ENCODE measurements at places on chromosomes 13 and 19. TPM values are rescaled to one million over a fixed set of nuclear protein-coding genes. Genes with fewer than 3 reads are reported as not detected.

NOTCH3 gene
- polyA plus RNA-seq, result 127 TPM

PARP4 gene
- polyA plus RNA-seq, result 48.9 TPM

ZNF225 gene
- polyA plus RNA-seq, result 13.0 TPM

CYP4F8 gene
- polyA plus RNA-seq, result 0.04 TPM

SLITRK5 gene
- polyA plus RNA-seq, result 1.8 TPM

CABP5 gene
- not detected for polyA plus RNA-seq

ZNF296 gene
- polyA plus RNA-seq, result 0.54 TPM

VSTM1 gene
- 0.17 TPM for polyA plus RNA-seq

PTPRS gene
- polyA plus RNA-seq, result 60.1 TPM

FFAR2 gene
- 0.49 TPM for polyA plus RNA-seq

CYP2F1 gene
- 0.16 TPM for polyA plus RNA-seq

OR7A5 gene
- polyA plus RNA-seq, result not detected

CGB8 gene
- polyA plus RNA-seq, result 0.31 TPM

EXOC3L2 gene
- polyA plus RNA-seq, result 1.5 TPM

ANGPTL8 gene
- 1.0 TPM for polyA plus RNA-seq

CEACAM7 gene
- 0.09 TPM for polyA plus RNA-seq
